ENCODE measurements at places on chromosomes 11 and 22.

DNA sequence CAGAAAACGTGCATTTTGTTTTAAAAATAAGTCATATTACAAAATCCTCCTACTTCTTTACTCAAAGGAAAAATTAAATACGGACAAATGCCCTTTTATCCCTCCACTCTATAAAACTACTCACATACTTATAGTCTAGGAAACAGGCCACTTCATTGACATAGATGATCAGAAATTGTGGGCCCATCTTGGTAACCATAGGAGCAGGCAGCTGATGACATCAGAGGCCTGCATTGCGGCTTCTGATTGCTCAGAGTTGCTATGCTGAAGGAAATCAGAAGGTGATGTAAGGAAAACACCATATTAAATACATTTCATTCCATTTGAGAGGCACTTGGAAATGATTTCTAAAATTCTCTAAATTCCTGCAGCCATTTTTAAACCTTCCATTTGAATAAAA is 27.0 kb downstream of the FAM76B start:
- DNase-seq, result no peak

DNA sequence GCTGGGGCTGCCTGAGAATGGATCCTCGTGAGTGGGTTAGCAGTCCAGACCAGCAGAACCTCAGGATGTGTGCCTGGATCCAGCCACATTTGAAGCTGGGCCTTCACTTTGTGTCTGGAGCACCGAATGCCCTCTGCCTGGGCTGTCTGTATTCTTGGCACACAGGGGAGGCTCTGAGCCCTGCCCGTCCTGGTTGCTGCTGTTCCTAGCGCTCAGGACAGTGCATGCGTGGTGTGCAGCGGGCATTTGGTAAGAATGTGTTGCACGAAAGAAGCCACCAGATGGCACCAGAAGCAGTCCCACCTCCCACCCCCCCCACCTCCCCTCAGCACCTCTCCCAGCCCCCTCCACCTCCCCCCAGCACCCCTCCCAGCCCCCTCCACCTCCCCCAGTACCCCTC is 4.1 kb upstream of the MAPK11 start:
- DNase-seq, result no peak

- no peak for DNase-seq
Observed at GRCh38 chr11:105829084-105829483, 193.0 kb downstream of the MSANTD4 start.

- DNase-seq, result peak; percentile 54
Observed at GRCh38 chr22:47175151-47176025, 412.9 kb downstream of the TBC1D22A start.

GRCh38 chr11:130650456-130651030 is 202.1 kb downstream of the ADAMTS15 start:
- DNase-seq, result no peak

DNA sequence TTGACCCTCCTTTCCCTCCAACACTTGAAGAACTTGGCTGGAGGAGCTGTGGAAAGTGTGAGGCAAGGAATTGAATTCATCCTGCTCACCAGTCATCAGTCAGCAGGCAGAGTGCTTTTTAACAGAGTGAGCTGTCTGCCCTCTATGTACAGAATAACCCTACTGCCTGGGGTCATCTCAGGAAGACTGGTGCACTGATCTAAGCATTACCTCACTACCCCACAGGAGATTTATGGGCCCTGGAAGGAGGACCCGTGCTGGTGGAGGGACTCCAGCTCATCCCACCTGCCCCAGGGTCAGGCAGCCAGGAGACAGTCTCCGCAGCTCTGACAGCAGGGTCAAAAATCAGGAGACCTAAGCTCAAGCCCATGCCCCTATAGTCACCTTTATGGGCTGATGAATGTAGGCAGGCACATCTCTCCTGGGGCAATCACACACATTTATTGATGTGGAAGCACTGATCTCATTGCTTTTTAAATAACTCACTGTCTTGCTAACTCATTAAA is 270.8 kb upstream of the SESN3 start:
- DNase-seq, result no peak

DNA sequence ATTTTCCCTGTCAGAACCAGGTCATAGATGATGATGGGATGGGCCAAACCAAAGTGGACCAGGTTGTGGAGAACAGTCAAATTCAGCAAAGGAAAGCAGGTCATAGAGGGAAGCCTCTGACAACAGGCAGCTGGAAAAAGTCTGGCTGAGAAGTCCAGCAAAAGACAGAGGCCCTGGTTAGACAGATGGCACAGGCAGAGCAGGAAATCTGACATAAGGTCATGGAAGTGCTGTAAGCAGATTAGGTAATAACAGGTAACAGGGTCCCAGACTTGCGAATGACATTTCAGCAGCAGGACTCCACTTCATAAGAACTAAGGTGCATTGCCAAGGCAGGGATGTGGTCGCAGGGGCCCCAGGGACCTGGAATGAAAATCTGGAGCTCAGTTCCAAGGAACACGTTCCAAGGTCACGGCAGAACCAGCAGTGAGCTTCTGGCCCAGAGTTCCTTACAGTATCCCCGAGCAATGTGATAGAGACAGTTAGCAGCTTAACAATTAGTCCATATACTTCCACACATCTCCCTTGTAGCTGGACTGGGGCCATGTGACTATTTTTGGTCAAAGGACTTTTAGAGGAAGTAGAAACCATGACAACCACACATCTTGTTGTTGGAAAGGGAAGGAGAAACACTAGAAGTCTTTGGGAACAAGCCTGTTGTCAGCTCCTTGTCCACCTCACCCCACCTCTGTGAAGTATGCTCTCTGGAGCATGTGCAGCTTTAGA is 75.4 kb downstream of the ME3 start:
- DNase-seq, result no peak

DNA sequence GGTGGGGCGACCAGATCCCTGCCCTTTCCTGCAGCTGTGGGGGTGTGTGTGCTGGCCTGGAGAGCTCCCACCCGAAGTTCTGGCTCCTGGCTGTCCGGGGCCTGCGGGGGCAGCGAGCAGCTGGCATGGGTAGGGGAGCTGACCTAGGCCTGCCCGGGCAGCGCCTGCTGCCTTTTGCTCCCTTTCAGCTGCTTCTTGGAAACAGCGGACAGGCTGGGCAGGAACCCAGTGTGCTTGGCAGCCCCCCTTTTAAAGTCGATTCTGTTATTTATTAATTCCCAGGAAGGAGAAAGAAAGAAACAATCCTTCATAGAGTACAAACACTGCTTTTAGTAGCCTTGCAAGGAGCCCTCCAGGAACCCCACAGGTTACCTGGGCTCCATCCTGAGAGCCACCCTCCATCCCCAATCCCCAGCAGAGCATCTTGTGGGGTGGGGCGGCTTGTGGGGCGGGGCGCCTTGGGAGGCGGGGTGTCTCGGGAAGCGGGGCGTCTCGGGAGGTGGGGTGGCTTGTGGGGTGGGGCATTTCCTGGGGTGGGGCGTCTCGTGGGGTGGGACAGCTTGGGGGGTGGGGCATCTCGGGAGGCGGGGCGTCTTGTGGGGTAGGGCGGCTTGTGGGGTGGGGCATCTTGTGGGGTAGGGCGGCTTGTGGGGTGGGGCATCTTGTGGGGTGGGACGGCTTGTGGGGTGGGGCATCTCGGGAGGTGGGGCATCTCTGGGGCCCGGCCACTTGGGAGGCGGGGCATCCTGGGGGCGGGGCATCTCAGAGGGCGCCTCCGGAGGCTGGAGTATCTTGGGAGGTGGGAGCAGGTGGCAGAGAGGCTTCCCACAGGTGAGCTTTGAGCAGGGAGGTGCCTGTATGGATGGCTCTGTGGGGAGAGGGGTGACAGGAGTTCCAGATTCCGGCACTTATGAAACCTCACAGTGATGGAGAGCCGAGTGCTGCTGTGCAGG is 7.0 kb downstream of the CD81 start:
- DNase-seq, result no peak

- no peak for DNase-seq
Observed at GRCh38 chr22:42067671-42068251, 2.9 kb downstream of the NAGA start.

GRCh38 chr11:72263361-72263760 is 19.4 kb upstream of the PHOX2A start:
- DNase-seq, result no peak

GRCh38 chr11:33982661-33983060 is 68.9 kb upstream of the CAPRIN1 start:
- no peak for DNase-seq

- DNase-seq, result no peak
Observed at GRCh38 chr11:57432714-57433163, 5.8 kb upstream of the SLC43A3 start.

GRCh38 chr11:134662629-134663360 is 250.8 kb upstream of the B3GAT1 start:
- no peak for DNase-seq

DNA sequence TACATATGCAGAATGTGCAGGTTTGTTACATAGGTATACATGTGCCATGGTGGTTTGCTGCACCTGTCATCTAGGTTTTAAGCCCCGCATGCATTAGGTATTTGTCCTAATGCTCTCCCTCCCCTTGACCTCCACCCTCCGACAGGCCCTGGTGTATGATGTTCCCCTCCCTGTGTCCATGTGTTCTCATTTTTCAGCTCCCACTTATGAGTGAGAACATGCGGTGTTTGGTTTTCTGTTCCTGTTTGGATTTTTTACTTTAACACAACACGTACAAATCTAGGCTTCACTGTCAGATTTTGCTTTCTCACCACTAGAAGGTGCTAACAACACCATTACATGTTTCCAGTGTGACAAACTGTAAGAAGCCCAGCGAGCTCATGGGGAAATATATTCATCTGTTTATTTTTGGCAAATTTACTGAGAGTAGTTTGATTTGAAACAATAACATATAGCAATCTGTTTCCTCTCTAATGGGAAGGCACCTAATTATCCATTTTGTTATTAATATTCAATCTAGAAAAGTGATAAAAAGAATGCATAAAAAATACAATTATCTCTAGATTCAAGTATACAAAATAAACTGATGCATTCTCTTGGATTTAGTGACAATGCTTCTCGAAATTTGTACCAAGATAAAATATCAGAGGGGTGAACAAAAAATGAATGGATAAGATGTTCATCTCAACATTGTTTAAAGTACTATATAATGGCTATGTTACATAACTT is 23.2 kb upstream of the BIRC3 start:
- DNase-seq, result no peak

GRCh38 chr11:7964873-7965272 is 374 bp downstream of the NLRP10 start:
- no peak for DNase-seq

- no peak for DNase-seq
Observed at GRCh38 chr11:111557425-111558111, 17.0 kb downstream of the LAYN start.

DNA sequence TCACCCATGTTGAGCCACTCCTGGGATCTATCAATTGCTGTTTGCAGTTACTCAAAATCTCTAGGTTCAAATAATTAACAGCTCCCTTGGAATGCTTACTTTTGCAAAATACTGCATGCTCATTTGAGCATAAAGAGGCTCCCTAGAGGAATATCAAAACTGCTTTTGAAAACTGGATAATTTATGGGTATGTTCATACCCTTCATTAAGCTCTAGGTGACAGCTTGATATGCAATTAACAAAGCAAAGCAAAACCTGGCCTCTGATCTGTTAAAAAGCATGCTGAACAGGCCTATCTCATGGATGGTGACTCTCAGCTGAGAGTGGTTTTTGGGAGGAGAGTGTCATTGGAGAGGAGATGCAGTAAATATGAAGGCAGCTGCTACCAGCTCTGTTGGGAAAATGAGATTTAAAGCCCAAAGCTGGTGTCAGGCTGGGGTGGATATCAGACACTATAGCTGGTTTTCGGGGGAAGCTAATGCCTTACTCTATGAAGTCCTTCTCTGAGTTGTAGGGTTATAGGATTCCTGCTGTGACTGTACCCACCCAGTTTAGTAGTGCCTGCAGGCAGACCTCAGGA is 110.9 kb downstream of the RASSF10 start:
- no peak for DNase-seq

DNA sequence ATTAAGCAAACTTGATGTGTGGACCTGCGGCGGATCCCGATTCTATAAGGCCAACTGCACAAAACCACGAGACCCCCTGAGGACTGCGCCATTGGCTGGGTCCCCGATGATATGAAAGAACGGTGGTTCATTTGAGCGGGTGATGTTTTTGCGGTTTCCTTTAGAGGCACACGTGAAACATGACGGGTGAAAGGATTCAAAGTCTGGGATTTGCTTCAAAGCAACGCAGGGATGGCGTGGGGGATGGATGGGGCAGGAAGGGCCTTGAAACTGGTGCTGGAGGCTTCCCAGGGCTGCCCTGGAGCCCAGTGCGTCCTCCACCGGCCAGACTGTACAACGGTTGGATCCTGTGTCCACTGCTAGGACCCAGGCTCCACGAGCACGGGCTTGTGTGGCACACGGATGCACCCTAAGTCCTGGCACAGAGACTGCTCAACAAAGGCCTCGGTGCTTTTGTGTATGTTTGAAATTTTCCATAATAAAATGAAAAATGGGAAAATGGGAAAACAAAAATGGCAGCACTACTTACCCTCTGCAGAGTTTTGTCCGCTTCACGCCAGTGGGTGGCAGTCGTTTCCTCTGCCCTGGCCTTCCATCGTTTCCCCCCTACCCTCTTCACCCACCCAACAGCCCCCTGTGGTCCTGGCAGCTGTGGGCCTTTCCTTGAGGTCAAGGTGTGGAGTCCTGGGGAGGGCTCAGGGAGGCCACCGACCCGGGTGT is 3.6 kb downstream of the ASCL2 start:
- DNase-seq, result no peak

- no peak for DNase-seq
Observed at GRCh38 chr11:60792521-60792920, 7.4 kb downstream of the MS4A10 start.

DNA sequence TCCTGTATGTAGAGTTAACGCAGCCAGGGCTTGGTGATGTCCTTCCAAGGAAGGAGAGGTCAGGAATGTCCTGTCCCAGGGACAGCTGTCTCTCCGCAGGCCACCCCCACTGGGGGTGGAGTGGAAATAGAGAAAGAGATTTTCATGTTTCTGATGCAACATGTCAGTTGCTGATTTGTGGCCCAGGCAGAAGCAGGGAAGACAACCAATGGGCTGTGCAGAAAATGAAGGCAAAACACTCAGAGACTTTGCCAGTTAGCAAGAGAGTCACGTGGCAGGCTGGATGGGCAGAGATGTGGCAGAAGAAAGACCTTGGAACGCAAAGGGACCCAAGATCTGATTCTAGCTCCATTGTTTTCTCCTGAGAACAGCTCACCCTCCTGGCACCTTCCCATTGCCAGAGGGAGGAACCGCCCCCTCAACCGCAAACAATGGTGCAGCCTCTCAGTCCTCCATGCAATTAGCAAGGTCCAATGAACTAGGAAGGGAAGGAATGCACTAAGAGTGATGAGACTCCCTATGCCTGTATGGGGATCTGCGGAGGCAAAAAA is 71.0 kb downstream of the SYN3 start:
- no peak for DNase-seq

- DNase-seq, result no peak
Observed at GRCh38 chr11:61684870-61685616, 4.9 kb downstream of the DAGLA start.

GRCh38 chr11:65524741-65525545 is at the start of gene SCYL1:
SCYL1 (plus strand) TSS chr11:65525083; CDS start chr11:65525154, 71 bp downstream.
- DNase-seq, result no peak

DNA sequence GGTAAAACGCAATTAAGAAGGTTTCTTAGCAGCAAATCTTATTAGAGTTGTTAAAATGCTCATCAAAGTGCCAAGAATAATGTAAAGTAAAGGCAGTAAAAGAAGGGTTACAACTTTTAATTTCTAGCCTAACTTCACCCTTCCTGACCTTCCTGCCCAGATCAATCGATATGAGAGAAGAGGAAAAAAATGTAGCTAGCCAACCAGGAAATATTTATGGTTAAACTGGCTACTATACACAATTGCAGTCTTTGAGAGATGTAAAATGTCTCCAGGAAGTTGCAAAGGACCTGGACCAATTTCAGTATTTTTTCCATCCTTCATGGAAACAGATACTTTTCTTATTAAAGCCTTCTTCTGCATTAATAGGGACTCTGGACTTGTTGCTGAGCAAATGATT is 141.8 kb upstream of the CCDC90B start:
- DNase-seq, result no peak
